ENCODE measurements at places on chromosomes 1 and 21.
A peak's percentile ranks its signal among the peaks of the same experiment; 100 is the strongest.

- DNase-seq: no peak
Observed at GRCh38 chr1:50976111-50976889, 6.3 kb downstream of the CDKN2C start.

DNA sequence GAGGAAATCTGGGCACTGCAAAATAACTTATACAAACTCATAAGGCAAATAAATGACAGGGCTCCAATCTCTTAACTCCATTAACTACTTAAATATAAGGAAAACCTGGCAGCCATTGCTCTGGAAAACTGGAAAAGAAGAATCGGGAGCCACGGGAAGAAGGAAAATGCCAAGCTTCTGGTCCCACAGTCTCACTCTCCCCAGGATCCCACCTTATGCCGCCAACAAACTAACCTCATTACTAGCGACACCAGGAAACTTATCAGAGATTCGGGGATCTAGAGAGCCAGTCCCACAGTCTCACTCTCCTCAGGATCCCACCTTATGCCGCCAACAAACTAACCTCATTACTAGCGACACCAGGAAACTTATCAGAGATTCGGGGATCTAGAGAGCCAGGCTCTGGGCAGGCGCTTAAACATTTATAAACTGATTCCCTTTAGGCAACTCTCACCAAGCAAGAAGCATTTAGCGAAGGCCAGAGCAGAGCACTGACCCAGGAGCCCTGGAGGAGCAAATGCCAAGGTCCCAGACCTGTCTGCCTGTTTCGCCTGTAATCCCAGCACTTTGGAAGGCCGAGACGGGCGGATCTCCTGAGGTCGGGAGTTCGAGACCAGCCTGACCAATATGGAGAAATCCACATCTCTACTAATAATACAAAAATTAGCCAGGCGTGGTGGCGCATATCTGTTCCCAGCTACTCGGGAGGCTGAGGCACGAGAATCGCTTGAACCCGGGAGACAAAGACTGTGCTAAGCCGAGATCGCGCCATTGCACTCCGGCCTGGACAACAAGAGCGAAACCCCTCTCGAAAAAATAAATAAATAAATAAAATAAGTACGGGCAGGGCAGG lies 720 bp downstream of the PSMB2 start:
- DNase-seq: no peak

GRCh38 chr1:16443975-16444770 lies 3.6 kb downstream of the NECAP2 start:
- no peak for DNase-seq

- DNase-seq: no peak
Observed at GRCh38 chr1:28359592-28360239, 9.8 kb upstream of the PHACTR4 start.

GRCh38 chr1:40746344-40747090 lies 37.1 kb upstream of the KCNQ4 start:
- DNase-seq: no peak

- no peak for DNase-seq
Observed at GRCh38 chr1:228309326-228310067, 97.1 kb downstream of the TRIM11 start.

- DNase-seq: no peak
Observed at GRCh38 chr1:191977874-191978506, 180.3 kb upstream of the RGS18 start.

DNA sequence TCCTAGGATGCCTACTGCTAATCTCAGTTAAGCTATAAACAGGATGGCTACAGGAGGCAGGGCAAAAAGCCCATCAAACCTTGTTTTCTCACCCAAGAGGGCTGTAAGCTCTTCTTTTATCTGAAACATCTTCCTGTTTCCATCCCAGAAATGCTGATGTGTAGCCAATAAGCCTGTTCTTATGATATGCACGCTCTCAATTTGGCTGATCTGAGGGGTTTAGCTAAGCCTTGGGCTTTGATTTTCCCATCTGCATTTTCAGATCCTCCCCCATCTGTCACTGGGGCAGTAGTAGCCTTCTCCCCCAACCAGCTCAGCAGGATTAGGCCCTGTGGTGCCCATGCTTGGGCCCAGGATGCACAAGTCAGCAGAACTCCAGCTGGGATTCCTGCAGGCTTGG lies 105.0 kb downstream of the BRINP2 start:
- no peak for DNase-seq

GRCh38 chr1:23403735-23404486 lies 20.6 kb downstream of the TCEA3 start:
- peak; percentile 74 for DNase-seq

DNA sequence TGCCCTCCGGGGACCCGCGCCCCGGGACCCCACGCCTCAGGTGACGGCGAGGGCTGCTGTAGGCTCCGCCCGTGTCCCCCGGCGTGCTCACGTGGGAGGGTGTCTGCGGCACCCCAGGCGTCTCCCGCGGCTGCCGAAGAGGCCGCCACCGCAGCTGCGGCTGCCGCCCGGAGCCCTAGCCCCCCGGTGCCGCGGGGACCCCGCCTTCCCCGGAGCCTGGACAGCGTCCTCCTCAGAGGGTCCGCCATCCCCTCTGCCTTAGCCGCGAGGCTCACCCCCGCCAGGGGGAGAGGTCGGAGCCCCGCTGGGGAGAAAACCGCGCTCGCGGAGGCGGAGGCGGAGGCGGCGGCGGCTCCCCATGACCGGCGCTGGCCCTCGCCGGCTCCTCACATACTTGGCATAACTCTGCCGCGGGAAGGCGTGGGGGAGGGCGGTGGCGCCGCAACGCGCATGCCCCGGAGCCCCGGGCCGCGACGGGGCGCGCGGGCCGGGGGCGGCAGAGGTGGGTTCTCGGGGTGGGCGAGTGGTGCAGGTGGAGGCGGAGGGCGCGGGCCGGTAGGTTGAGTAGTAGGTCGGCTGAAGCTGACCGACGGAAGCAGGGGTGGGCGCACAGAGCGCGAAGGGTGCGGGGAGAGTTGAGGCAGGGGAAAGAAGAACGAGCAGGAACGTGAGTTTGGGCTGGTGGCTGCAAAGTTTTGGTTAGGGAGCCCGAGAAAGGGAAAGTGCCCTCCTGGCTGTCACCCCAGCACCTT lies 700 bp upstream of the SYDE2 start:
- no peak for DNase-seq

DNA sequence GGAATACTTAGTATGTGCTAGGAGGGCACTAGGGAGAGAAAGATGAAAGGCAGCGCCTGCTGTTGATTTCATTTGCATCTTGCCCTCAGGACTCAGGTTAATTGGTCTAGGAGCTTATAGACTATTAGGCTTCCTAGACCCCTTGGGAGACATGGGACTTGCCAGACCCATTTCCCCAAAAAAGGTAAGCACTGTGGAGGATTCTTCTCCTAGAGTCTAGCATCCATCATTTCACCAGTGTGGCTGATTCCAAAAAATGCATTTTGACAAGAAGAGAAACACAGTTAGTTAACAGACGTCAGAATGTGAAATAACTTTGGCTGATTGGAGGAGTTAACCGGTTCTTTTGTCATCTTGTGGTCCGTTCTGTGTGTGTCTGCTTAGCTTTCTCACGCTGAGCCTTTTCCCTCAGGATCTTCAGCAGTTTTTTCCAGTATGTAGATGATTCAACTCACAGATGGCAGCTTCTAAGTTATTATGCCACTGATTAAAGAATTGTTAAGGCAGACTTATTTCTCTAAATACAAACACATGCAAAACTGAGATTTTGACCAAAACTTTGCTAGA lies 108.8 kb downstream of the KIF26B start:
- DNase-seq: no peak

DNA sequence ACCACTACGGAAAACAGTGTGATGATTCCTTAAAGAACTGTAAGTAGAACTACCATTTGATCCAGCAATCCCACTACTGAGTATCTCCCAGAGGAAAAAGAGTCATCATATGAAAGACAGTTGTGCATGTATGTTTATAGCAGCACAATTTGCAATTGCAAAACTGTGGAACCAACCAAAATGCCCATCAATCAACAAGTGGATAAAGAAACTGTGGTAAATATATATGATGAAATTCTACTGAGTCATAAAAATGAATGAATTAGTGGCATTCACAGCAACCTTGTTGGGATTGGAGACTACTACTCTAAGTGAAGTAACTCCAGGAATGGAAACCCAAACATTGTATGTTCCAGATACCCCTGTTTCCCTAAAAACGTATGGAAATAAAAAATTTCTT lies 337.0 kb upstream of the PTBP2 start:
- DNase-seq: no peak

DNA sequence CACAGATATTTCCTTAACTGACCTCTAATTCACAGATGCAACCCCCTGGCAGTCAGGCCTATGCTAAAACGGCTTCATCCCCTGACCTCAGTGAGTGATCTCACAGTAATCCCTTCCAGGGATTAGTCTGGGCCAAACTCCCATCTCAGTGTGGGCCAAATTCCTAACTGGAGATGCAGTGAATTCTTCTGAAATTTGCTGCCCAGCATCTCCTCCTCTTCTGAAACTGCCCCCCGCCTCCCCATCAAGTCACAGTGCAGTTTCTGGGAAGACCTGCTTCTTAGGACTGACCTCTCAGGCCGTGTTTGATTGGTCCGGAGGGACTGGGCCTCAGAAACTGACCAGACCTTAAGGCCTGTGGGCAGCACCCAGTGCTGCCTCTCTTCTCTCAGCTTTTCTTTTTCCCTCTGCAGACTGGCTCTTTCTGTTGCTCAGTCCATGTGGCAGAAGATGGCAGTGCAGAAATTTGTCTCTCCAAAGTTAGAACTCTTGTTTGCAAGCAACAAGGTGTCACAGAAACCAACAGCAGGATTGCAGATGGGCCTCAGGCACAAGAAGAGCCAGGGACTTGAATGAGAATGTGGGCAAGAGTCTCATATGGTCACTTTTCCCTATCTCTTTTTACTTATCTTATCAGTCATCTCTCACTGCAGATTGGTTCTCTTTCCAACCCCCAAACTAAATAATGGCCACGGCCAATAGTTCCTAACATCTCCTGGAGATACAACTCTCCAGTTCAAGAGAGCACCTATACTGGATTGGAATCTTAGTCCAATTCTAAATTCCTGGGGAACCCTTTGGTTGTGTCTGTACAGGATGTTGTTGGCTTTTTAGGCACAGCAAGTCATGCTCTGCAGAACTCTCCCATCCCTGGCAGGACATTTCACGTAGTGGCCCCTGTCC lies 95.5 kb upstream of the RALGPS2 start:
- DNase-seq: no peak

DNA sequence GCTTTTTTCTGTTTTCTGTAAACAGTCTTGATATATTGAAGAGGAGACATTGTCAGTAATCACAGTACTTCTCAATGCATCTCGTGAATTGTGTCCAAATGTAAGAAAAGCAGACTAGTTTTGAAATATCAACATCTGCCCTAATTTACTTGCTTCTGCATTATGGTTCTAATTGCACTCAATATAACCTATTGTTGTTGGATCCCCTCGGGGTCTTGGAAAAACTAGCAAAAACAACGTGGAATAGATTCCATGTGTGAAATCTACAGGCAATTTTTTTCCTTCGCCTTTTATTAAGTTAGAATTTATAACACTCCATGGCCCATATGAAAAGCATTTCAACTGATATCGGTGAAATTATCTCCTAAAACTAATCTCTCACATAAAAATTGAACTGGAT lies 236.5 kb downstream of the TTLL7 start:
- DNase-seq: no peak

GRCh38 chr1:33190701-33191100 lies 8.9 kb upstream of the TRIM62 start:
- no peak for DNase-seq

- no peak for DNase-seq
Observed at GRCh38 chr1:224852901-224853568, 76.4 kb upstream of the DNAH14 start.

- no peak for DNase-seq
Observed at GRCh38 chr1:17118706-17119075, 560 bp downstream of the PADI2 start.

- DNase-seq: no peak
Observed at GRCh38 chr1:5960336-5960735, 31.9 kb downstream of the NPHP4 start.

GRCh38 chr1:48917901-48918603 lies 141.4 kb upstream of the BEND5 start:
- no peak for DNase-seq

- no peak for DNase-seq
Observed at GRCh38 chr21:40335704-40336103, 468.5 kb downstream of the PCP4 start.

- DNase-seq: no peak
Observed at GRCh38 chr1:32884726-32885125, 1.6 kb upstream of the HPCA start.

GRCh38 chr1:97784661-97785060 lies 136.2 kb downstream of the DPYD start:
- no peak for DNase-seq

GRCh38 chr1:85366391-85367170 lies 90.1 kb upstream of the BCL10 start:
- no peak for DNase-seq

DNA sequence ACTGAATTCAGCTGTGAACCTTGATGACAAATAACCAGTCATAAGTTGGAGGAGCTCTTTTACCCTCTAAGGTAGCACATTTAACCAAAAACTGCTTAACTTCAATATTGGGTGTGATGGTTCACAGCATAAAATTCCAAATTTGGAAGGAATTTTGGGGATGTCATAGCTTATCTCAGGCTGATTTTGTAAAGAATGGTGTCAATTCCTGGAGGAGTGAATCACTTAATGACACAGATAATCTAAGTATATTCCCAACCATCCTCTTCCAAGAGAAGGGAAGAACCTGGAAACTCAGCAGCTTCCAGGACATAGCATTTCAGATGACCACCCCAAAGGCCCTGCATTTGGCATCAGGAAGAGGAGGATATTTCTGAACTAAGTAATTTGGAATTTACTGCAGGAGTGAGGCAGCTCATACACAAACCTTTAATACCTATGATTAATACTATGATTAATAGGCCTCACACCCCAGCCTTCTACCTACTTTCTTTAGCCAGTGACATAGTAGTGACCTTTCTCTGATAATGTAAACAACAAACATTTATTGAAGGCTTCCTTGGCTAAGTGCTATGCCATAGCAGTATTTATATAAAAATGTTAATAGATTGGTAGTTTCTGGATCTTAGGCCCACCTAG lies 14.5 kb downstream of the GLUL start:
- no peak for DNase-seq

DNA sequence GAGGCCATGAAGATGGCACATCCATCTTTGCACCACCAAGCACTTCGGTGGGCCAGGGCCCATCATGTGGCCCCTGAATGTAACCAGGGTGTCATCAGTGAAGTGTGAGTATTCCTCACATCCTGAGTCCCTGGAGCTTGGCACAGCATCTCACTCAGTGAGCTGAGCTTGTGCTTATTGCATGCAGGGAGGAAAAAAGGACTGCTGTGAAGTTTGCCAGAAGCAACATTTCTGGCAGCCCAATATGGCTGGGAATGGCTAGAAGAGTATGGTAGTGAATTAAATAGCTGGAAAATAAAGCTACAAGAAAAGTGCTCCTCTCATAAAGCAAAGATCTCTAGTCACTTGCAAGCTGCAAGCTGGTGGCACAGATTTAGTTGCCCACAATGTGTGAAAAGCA lies 109.3 kb downstream of the TNFSF18 start:
- no peak for DNase-seq

- no peak for DNase-seq
Observed at GRCh38 chr21:36692835-36693488, 6.0 kb upstream of the SIM2 start.

DNA sequence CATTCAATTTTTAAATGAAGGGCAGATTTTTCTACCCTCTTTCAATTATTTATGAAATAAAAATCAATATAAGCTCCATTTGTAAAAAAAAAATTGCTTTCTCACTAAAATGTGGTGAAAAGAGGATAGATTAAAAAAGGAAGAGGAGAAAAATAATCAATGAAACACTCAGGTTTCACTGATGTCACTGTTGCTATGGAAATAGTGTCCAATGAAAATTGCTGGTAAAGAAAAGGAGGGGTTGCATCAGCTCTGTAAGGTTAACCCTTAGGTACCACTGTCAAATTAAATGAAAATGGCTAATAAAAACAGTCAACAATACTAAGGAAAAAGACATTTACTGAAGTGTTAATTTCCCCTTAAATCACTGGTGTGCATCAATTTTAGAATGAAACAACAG lies 91.6 kb upstream of the TTC39A start:
- DNase-seq: peak; percentile 38
